WERI-Rb-1 (cell line): ENCODE measurements at places on chromosomes 12 and 14.

GRCh38 chr14:93064411-93065271 is 51.1 kb downstream of the ITPK1 start:
- no peak for DNase-seq

DNA sequence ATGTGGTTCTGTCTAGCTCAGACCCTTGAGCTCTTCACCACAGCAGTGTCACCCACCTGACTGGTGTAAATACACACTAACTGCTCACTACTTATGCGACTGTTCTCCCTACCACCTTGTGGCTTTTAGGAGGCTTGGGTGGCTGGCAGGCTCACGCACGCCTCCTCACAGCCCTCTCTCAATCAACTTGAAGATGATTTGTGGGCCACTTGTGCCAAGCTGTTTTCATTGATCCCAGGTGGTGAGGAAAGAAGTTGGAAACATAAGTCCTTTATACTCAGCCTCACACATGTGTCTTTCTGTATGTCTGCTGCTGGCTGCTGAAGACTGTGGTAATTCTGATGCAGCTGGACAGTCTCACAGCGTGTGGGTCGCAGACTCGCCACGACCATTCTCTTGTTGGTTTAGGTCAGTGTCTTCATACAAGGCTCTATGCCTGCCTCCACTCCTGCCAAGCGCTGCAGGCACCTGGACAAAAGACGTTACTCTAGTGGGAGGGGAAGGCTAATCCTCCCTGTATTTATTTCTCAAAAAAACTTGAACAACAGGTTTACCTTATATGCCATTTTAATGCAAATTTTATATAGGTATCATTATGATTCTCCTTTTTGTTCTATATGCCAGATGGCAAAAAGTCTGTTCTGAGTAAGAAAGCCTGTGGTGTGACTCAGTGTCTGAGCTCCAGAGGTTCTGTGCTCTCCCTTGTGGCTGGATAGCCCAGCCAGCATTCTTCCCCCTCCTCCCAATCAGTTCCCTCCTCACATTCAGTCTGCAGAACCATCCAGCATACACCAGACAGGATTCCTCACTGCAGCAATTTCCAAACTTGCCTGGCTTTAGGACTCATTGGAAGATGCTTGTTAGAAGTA is 115.6 kb downstream of the DIP2B start:
- no peak for DNase-seq

DNA sequence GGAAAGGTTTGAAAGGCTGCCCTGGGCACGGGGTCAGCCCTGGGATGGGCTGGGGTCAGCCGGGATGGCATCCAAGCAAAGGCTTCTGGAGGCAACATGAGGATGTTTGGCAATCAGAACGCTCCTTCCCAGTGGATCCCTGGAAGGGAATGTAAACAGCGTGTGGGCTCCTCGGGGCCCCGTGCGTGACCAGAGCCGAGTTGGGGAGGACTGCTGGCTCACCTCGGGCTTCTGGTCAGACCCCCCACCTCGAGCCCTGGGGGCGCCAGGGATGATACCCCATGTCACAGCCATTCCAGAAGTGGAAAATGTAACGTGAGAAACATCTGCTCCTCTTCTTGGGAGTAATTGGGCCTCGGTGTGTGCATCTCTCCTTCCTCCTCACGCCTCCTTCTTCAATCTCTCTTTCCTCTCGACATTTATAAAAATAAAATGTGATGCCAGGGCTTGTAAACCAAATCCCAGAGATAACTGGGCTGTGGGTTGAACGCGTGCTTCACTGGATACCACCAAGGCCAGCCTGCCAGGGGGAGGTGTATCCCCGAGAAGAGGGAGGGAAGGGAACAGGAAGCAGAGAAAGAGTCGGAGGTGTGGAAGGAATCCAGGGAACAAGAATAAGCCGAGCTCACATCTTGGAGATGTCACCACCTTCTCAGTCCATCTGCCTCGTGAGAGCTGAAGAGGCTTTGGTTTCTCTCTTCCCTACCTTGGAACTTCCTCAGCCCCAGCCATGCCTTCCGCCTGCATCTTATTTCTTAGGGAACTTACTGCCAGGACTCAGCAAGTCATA is 144.8 kb downstream of the NUAK1 start:
- no peak for DNase-seq

GRCh38 chr14:68094752-68095151 is 275.2 kb downstream of the RAD51B start:
- DNase-seq: no peak
